ENCODE measurements at places on chromosomes 3 and 15. TPM values are rescaled to one million over a fixed set of nuclear protein-coding genes. Genes with fewer than 3 reads are reported as not detected.

DNA sequence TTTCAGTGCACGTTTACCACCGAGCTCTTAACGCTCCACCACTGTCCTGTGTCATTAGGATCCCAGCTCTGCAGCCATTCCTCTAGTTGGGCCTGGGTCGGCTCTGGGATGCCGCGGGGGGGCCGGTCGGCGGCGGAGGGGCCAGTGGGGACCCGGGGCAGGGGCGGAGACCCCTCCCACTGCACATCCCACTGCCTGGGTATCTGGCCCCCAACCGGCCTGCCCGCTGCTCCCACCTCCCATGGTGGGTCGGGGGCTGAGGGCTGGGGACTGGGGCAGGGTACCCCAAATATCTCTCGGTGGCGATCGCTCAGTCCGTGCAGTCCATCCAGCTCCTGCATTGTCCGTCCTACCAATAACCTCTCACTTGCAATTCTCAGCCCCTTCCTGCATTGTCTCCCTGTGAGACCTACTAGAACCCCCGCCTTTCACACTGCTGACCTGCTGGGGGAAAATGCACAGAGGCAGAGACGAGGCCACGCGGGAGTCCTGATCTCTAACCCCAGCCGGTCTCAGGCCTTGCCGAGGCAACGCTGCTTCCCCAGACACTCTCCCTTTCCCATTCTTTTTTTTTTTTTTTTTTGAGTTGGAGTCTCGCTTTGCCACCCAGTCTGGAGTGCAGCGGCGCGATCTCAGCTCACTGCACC lies 24.0 kb upstream of the MUC20 start:
- no peak overlapping the region for H3K27ac ChIP-seq
- no peak for DNase-seq
- no peaks in the 10 kb centered on the region for H3K27me3 ChIP-seq
- H3K36me3 ChIP-seq = peaks cover 37% of the 10 kb centered on the region
- peaks cover 44% of the 10 kb centered on the region for H3K4me1 ChIP-seq

DNA sequence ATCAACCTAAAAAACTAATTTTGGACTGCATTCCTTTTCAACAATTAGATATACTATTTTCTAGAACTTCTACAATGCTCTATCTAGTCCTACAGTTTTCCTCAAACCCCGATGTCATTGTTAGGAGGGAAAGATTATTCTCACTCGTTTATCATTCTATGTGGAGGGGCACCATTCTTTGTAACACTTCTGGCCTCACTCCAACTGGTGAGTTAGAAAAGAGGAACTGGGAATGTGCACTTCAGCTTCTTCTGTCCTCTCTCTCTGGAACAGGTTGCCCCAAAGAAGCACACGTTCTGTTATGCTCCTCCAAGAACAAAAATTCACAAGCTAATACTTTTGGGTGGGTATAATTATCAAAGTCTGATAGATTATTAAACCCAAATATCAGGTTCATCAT lies 137.9 kb downstream of the UACA start:
- H3K27ac ChIP-seq = no peak overlapping the region
- H3K4me1 ChIP-seq = no peaks in the 10 kb centered on the region
- H3K27me3 ChIP-seq = no peaks in the 10 kb centered on the region
- no peak overlapping the region for H3K4me3 ChIP-seq

DNA sequence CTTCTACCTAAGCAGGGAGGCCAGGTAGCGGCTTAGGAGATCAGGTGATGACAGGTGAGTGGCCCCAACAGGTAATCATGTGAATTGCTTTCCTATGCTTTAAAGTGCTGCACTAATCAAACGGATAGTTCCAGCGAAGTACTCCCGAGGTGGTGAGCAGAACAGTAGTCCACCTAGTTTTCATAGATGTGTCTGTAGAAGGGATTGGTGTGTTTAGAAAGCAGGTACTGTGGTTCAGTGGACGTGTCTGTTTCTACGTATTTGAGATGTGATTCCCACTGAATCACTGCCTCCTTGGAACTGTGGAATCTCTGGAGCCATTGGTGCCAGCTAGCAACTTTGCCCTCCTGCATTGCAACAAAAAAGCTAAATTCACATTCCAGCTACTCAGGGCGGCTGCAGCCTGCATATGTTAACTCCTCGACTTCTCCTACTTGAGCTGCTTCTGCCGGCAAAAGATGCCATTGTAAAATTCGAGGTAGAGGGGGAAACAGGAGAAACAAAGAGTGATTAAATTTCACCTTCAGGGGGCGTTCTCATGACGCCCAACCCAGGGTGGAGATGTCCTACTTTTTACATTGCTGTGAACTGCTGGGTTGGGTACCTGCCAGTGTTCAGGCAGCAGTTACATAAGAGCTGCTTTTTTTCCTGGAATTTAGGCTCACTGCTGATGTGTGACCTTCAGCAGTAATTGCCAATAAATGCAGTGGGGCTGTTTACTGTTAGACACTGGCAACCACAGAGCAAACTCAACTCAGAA lies 227.3 kb downstream of the ITPR1 start:
- H3K36me3 ChIP-seq = peaks cover 5% of the 10 kb centered on the region
- no peaks in the 10 kb centered on the region for H3K27me3 ChIP-seq
- DNase-seq = no peak

- H3K36me3 ChIP-seq = no peaks in the 10 kb centered on the region
- H3K4me1 ChIP-seq = no peaks in the 10 kb centered on the region
- H3K27ac ChIP-seq = no peak overlapping the region
- no peaks in the 10 kb centered on the region for H3K27me3 ChIP-seq
- no peak for DNase-seq
Observed at GRCh38 chr3:132867956-132868355, 145.7 kb upstream of the NPHP3 start.

DNA sequence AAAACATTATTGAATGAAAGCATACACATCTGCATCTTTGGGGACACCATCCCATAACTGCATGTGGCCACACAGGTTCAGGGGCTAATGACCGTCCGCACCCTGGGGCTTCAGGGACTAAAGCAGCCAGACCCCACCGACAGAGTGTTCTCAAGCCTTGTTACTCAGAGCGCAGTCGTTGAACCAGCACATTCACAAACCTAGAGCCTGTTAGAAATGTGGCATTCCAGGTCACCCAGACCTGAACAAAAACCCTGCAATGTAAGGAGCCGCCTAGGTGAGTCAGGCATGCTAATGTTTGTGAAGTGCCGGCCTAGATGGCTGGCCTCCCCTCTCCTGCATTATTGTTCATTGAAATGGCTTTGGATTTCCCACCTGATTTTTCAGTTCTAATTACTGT lies 52.3 kb upstream of the HACD2 start:
- H3K36me3 ChIP-seq = peaks cover 39% of the 10 kb centered on the region
- no peaks in the 10 kb centered on the region for H3K27me3 ChIP-seq
- no peak for DNase-seq
- peaks cover 87% of the 10 kb centered on the region for H3K4me1 ChIP-seq
- H3K4me3 ChIP-seq = no peak overlapping the region
- peak overlapping the region; percentile 29 for H3K27ac ChIP-seq

DNA sequence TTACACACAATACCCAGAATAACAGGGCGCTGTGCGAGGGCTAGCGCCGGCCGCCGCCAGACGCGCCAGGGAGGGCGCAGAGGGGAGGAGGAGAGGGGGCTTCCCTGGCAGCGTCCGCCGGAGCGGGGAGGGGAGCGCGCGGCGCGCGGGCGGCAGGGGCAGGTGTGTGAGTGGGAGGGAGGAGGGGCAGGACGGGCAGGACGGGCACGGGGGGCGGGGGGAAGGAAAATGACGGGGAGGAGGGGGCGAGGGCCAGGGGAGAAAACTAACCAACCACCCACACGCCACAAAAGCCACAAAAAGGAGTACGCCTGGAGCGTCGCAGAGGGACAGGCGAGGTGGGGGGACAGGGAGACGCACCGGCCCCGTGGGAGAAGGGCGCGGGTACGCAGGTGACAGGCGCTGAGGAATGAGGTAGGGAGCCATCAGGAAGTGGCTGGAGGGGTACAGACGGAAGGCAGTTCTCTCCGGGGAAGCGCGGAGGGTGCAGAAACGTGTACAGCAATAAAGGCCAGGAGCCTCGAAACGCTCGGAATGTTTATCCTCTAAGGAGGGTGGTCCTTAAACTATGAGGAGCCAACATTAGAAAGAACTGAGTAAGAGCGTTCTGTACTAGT lies 610 bp upstream of the SATB1 start:
- no peaks in the 10 kb centered on the region for H3K36me3 ChIP-seq
- H3K4me3 ChIP-seq = peak overlapping the region; percentile 78
- H3K27me3 ChIP-seq = peaks cover 29% of the 10 kb centered on the region
- DNase-seq = peak; percentile 88
- no peak overlapping the region for H3K27ac ChIP-seq

GRCh38 chr3:14371573-14372474 lies 30.6 kb upstream of the SLC6A6 start:
- no peaks in the 10 kb centered on the region for H3K27me3 ChIP-seq
- H3K4me1 ChIP-seq = peaks cover 39% of the 10 kb centered on the region
- no peak for DNase-seq
- H3K36me3 ChIP-seq = no peaks in the 10 kb centered on the region
- peak overlapping the region; percentile 58 for H3K27ac ChIP-seq

The ROBO1 gene
- 43.7 TPM for total RNA-seq

The ANKRD34C gene
- 0.07 TPM for total RNA-seq

The RASGRF1 gene
- total RNA-seq = not detected

The GOLGA8H gene
- 1.8 TPM for total RNA-seq

The TMEM40 gene
- total RNA-seq = not detected

The TIGIT gene
- total RNA-seq = not detected

The RAB27A gene
- total RNA-seq = 18.3 TPM
